ENCODE measurements at places on chromosomes 3 and 15.

DNA sequence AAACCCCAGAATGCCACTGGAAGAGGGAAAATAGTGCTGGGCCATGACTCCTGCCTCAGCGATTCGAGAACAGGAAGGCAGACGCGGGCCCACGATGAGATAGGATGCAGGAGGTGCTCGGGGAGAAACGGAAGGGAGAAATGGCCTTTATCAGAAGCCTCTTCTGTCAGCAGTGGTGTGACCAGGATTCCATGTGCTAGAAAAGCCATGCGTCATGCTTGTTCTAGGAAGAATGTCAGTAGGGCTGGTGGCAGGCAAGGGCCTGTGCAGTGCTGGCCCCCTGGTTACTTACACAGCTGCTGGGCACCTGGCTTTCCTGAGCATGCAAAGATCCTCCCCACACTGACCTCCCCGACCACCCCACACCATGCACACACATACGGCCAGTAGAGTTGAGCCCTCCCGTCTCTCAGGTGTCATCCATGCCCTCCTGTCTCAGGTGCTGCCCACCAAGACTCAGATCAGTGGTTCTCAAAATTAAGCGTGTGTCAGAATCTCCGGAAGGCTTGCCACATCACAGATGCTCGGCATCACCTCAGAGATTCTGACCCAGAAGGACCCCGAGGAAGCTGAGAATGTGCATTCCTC, 106.7 kb downstream of the ADAMTS17 start:
- no peak for DNase-seq

GRCh38 chr3:135456108-135456790, 509.3 kb upstream of the PPP2R3A start:
- DNase-seq = no peak

DNA sequence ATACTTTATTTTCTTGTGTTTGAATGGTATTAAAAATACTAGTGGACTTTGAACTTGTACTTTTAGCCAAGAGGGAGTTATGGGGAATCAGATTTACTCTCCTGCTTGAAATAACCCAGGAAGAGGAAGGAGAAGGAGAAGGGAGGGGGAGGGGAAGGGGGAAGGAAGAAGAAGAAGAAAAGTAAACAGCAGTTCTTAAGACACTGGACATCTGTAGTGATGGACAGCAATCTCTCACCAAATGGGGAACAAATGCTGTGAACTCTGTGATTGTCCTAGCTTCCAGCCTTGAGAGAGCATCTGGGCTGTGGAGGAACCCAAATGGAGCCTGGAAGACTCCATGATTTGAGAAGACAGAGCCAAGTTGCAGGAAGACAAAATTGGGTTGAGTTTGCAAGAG, 52.0 kb downstream of the VPS8 start:
- DNase-seq = no peak

GRCh38 chr3:21330293-21330692, 420.7 kb downstream of the ZNF385D start:
- no peak for DNase-seq

GRCh38 chr3:186694288-186695032, 22.7 kb upstream of the KNG1 start:
- no peak for DNase-seq

DNA sequence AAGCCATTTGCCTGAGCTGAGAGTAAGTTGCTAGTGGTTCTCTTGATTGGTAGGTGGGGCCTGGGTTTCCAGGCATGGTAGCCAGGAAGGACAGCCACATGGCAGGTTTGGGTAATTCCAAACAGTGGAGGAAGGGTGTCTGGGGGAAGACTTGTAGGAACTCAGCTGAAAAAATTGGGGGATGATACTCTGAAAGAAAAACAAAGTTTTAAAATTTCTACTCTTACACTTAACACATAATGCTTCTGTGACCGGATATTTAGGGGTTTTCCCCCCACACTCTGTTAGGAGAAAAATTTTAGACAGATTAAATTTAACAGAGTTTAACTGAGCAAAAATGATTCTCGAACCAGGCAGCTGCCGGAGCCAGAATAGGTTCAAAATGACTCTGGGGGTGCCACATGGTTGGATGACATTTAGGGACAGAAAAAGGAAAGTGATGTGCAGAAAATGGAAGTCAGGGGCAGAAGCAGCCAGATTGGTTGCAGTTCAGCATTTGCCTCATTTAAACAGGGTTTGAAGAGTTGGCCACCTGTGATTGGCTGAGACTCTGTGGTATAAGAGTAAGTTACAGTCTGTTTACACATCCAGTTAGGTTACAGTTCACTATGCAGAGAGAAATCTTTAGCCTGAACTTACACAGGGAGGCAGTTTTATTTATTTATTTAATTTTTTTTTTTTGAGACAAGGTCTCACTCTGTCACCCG, 8.1 kb downstream of the B2M start:
- no peak for DNase-seq

GRCh38 chr3:81214631-81215030, 546.8 kb downstream of the GBE1 start:
- DNase-seq = no peak

GRCh38 chr15:63994073-63994600, 52.1 kb downstream of the DAPK2 start:
- DNase-seq = no peak

GRCh38 chr3:64027658-64028057, 4.4 kb upstream of the PSMD6 start:
- no peak for DNase-seq

GRCh38 chr3:61381745-61382392, 130.6 kb upstream of the FHIT start:
- DNase-seq = no peak

DNA sequence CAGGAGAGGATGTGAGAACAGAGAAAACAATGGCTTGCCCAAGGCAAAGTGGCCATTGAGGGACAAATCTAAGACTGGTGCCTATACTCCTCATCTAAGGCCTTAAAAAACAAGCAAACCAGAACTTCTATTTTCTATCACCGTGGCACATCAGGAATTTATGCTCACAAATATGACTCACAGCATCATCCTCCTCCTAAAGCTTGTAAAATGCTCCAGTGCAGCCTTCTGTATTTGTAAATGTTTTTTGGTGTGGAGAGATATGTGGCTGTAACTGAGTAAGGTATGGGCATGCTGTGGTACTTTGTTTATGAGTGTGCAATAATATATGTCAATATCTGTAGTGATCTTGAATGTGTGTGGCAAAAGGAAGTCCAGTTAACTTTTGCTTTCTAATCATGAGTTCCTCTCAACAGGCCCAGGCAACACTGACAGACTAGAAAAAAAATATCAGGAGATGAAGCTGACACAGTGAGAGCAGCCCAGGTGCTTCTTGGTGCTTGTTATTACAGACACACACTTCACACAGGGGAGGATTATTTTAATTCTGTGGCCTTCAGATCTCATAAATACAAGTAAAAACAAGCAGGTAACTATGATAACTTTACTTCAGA, 60.3 kb downstream of the CTNNB1 start:
- DNase-seq = no peak

- DNase-seq = no peak
These were observed 38.2 kb downstream of the TRANK1 start for GRCh38 chr3:36906504-36907149.

DNA sequence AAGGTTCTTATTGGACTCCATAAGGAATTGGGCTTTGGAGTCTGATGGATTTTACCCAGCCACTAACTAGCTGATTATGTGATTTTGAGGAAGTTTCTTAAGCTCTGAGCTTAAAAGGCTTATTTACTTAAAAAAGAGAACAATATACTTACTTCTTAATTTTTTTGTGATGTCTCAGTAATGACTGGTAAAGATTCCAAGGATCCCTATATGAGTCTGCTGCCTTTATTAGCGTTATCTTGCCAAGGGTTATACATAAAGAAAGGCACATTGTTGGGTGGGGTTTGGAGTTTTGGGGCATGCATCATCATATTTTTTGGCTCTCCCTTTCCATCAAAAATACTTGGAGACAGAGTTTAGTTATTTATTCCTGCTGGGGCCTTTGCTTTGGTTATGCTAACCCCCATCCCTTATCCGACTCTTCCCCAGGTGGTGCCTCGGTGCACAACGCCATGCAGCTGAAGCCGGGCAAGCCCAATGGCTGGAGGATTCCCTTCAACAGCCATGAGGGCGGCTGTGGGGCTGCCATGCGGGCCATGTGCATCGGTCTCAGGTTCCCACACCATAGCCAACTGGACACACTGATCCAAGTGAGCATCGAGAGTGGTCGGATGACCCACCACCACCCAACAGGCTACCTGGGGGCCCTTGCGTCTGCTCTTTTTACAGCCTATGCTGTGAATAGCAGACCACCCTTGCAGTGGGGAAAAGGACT, 6.7 kb downstream of the ADPRH start:
- DNase-seq = no peak

GRCh38 chr3:135622656-135623055, 342.9 kb upstream of the PPP2R3A start:
- DNase-seq = no peak

DNA sequence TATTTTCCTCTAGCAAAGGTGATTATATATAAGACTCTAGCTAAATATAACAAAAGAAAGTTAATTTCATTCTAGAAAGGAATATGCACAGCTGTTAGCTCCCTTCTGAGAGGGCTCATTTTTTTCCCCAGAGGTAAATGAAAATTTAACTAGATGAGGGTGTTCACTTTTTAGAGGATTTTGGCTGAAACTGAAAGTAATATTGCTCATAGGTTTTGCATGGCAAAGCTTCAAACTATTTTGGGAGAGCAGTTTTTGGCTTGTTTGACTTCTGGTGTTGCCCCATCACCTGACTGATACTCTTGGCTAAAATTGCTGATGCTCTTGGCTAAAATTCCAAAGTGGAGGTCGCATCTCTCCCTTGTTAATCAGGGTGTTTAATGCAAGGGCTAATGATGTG, 311.9 kb downstream of the EDEM1 start:
- no peak for DNase-seq

GRCh38 chr15:34179234-34179633, 30.7 kb downstream of the KATNBL1 start:
- no peak for DNase-seq

GRCh38 chr15:51038974-51039319, 55.8 kb downstream of the TNFAIP8L3 start:
- DNase-seq = no peak

DNA sequence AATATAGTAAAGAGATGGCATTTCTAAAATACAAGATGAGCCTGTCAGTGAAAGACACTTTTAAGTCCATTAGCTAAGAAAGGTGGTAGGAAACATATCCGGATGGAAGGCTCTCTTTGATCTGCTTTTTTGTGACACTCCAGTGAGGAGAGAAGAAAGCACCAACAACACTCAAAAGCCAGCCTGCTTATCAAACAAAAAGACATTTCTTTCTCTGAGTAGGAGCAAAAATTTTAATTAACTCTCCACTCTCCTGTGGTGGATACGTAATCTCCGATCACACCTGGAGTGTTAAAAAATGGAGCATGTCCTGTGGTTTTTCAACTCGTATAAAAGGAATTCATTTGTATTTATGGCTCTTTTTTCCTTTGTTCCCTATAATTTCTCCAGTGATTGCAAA, 65.3 kb downstream of the OXNAD1 start:
- DNase-seq = no peak

DNA sequence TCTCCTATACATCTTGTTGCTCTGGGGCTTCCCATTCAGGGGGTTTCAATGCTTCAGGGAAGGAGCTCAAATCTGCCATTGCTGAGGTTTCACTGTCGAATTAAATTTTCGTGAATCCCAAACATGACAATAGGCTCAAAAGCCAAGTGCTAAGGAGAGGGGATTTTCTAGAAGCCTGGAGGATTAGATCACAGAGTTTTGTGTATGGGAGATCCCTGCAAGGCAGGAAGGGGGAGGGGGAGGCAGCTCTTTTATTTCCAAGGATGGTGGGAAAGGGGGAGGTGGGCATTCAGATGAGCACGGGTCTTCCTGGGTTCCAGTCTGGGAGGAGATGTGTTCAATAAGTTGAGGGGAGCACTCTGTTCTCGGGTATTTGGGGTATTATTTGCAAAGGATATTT, 69.9 kb upstream of the DLG1 start:
- DNase-seq = no peak

- no peak for DNase-seq
These were observed 25.4 kb downstream of the KIF7 start for GRCh38 chr15:89629829-89630228.

DNA sequence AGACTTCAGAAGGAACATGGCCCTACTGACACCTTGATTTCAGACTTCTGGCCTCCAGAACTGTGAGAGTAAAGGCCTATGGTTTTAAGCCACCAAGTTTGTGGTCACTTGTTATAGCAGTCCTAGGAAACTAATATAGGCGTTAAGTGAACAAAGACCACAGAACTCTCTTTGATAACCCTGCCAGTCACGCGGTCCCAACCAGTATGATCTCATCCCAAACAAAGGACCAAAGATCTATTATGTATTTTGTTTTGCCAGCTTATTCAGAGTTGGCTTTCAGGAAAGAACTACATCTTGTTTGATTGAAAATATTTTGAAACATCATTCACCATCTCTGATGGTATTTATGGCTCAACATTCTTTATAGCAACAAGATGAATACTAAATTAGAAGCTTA, 294.4 kb upstream of the SLCO3A1 start:
- DNase-seq = no peak

DNA sequence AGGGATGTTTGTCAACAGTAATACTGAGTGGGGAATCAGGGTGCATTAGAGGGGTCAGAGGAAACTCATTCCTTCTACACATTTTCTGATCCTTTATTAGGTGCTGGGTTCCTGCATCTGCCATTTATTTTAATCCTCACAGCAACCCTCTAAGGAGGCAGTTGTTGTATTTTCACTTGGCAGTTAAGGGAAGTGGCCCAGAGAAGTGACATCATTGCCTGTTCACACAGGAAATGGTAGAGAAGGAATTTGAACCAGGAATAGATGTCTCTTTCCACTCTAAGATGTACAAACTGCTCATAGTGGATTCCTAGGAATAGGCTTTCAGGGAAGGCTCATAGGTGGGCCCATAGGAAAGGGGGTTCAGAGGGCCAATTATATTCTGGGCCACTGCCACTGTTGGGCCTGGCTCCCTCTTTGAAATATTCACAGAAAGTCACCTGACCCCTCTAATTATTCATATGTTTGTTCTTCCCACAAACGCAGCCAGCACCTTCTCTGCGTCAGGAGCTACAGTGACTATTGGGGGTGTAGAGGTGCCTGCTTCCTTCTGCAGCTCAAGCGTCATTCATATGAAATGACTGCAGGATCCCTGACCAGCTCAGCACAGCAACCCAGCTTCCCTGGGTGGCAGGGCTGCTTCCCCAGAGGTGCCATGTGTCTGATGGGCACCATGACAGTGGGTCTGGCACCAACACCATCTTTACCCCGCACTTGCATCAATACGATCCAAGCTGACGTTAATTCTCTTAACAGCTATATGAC, 163.9 kb upstream of the SMAD3 start:
- DNase-seq = no peak

- no peak for DNase-seq
These were observed 23.5 kb upstream of the PAQR5 start for GRCh38 chr15:69275074-69275670.

Measured in stimulated activated CD4-positive, alpha-beta T cell treated with anti-CD3 and anti-CD28 coated beads, TNF-alpha, amount 100 ng/mL, for 1 hour (primary cell).